ENCODE measurements at places on chromosomes 5 and 9. TPM values are rescaled to one million over a fixed set of nuclear protein-coding genes. Genes with fewer than 3 reads are reported as not detected.

DNA sequence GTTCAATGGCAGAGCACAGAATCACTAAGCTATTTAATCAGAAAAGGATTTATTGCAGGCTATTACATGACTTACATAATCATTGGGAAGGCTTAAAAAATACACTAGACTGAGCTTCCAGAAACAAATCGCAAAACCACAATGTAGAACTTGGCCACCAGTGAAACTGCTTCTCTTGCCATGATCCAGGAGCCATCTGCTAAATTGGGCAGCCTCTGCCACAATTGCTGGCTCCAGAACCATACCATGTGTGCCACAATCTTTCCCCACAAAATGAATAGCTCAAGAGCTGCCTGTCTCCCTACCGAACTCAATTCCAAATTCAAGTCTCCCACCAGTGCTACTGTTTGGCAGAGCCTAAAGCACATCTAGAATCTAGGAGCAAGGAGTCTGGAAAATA is 9.8 kb upstream of the ERAP1 start:
- DNase-seq, result no peak

DNA sequence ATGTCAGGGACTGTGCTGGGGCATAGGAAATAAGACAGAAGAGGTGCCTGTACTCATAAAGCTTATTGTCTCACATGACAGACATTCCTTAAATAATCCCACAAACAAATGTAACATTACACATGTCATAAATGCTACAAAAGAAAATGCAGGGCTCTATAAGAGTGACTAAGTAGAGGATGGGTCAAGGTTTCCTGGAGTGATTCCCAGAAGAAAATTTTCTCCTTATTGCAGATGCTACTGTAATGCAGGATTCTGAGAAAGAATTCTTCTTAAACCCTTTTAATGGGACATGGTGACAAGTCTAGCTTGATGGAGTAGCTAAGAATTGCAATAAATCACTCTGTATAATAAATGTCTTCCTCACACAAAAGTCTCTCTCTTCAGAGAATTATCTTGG is 55.7 kb downstream of the SH3TC2 start:
- DNase-seq, result no peak

- DNase-seq, result no peak
Observed at GRCh38 chr5:34715711-34716110, 59.6 kb downstream of the RAI14 start.

DNA sequence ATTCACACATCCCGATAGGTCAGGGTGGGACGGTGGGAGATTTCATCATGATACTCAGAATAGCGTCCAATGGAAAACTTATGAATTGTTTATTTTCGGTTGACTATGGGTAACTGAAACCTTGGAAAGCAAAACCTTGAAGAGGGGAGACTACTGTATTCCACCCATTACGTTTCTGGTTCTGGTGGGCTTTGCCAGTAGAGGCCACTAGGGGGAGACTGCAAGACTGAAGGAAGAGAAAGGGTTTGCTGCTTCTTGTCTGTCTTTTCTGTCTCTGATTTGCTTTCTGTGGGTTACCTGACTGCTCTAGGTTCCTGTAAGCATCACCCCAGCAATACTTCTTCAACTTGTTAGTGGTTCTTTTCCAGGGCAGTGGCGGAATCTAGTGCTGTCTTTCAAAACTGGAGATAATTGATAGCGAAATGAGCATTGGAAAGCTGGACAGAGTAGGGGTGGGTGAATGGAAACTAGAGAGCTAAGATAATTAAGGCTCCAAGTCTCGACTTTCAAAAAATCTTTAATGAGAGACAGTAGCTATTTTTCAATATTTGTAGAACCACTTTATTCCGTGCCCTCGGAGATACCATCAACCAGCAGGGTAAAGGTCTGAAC is 27.0 kb downstream of the GRIN3A start:
- no peak for DNase-seq

DNA sequence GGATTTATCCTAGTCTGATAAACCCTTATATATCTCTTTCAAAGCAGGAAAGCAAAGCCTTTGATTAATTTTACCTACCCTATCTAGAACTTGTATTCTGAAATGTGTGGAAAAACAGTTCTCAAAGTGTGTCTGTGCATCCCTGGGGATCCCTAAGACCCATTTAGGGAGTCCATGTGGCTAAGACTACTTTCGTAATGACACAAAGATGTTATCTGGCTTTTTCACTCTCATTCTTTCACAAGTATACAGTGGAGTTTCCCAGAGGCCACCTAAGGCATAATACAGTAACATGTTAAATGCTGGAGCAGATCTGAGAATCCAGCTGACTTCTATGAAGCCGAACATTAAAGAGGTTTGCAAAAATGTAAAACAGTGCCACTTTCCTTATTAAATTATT is 54.3 kb upstream of the TNFSF15 start:
- DNase-seq, result no peak

Gene PCSK1
- total RNA-seq, result 0.38 TPM

Gene PTGDS
- total RNA-seq, result 3,579 TPM

Gene TAF11L10
- not detected for total RNA-seq
